Inflammatory macrophage treated with lipopolysaccharide for 4 hours (primary cell): ENCODE measurements at places on chromosomes 16 and 17.

GRCh38 chr17:65015855-65016254, 40.7 kb downstream of the GNA13 start:
- no peak for DNase-seq

DNA sequence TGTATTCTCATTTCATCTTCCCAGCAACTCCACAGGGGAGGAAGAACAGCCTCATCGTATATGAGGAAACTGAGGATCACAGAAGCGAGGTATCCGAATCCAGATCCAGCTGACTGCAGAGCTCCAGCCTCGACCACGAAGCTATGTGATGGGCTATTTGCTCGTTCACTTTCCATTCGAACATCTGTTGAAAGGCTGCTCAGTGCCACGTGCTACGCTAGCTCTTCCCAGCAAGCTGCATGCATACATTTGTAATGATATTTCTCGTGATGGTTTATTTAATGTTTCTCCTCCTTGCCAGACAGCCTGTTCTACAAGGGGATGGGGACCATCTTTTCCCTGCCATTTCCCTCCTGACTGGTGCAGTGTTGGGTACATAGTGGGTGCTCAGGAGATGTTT, 48.4 kb upstream of the RCVRN start:
- no peak for DNase-seq

GRCh38 chr17:48595278-48595999, 1.9 kb upstream of the HOXB5 start:
- no peak for DNase-seq

DNA sequence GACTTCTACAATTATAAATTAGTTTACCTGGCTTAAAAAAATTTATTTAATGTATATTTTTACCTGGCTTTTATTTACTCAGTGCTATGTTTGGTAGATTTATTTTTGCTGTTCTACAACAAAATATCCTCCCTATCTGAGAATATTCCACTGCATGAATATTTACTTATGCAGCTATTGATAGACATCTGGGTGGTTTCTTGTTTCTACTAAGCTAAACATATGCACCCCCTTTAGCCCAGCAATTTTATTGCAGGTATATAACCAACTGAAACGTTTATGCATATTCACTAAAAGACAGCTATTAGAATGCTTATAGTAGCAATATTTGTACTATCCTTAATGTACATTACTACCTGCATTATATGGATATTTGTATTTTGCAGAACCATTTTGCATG, 187.7 kb upstream of the CPHXL start:
- DNase-seq: no peak

GRCh38 chr17:68458260-68459036, 1.2 kb upstream of the WIPI1 start:
- DNase-seq: no peak

DNA sequence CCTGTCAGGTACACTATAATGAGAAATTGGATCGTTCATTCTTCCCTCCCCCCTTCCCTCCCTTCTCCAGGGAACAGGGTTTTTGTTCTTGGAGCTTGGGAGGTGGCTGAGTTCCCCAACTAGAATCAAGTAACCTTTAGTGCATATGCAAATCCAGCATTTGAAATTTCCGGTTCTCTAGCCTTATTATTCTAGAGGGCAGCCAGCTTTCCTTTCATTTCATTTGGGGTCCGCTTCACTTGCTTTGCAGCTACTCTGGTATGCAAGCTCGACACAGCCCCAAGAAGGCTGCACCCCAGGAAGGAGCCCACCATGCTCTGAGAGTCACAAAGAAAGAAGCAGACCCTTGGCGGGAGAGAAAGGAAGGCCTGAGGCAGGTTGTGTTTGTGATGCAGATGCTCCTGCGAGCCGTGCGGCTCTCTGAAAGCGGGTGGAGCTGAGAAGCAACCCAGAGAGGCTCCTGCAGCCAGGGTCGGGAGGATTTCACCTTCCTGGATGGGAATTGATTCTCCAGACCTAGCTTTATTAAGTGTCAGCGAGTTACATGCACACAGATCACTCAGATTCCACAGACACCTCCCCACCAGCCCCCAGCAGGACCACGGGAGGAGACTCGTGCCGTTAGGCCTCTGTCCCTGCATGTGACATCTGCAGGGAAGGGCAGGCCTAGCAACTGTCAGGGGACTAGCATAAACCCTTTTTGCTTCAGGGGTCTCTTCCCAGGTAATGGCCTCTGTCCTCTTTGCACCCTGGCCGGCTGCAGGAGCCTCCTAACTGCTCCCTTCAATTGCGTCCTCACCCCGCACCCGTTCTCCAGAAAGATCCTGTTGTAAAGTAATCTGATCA, 34.5 kb downstream of the PMM2 start:
- no peak for DNase-seq

DNA sequence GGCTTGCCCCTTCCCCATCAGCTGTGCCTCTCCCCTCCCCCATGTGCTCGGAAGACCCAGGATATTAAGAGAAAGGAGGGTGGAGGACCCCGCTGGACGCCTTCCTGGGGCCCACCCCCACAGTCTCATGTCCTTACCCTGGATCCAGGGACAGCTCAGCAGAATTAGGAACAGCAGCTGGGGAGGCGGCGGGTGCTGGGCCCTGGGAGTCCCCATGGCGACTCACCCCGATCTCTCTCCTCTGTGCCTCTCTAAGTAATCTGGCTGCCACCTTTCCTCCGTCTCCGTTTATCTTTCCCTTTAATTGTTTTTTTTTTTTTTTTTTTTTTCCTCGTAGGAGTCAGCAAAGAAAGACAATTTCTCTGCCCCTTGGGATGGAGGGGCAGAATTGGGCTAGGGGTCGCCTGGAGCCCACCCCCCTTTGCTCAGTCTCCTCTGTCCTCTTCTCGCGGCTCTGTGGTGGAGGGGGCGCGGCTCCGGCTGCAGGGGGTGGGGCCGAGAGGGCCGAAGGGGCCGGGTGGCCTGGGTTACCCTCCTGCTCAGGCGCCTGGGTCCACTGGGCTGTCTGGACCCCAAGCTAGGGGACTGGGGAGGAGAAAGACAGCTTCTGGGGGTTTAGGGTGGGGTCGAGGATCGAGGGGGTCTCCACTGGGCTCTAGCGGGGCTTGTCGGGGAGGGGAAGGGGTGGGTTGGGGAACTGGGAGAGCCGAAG, 390 bp downstream of the SEZ6L2 start:
- no peak for DNase-seq

- DNase-seq: no peak
These were observed 333.6 kb upstream of the TBX2 start for GRCh38 chr17:61066062-61066461.

DNA sequence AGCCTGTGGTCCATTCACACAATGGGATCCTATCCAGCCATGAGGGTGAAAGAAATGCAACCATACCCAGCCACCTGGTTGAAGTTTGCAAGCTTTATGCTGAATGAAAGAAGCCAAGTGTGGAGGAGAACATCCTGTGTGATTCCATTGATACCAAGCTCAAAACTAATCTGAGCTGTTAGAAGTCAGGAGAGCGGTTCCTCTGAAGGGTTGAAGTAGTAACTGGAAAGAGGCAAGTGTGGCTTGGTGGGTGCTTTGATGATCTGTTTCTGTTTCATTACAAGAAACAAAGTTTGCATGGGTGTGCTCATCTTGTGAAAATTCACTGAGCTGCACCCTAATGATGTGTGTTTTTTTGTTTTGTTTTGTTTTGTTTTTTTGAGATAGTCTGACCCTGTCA, 99.4 kb downstream of the SALL1 start:
- DNase-seq: no peak

DNA sequence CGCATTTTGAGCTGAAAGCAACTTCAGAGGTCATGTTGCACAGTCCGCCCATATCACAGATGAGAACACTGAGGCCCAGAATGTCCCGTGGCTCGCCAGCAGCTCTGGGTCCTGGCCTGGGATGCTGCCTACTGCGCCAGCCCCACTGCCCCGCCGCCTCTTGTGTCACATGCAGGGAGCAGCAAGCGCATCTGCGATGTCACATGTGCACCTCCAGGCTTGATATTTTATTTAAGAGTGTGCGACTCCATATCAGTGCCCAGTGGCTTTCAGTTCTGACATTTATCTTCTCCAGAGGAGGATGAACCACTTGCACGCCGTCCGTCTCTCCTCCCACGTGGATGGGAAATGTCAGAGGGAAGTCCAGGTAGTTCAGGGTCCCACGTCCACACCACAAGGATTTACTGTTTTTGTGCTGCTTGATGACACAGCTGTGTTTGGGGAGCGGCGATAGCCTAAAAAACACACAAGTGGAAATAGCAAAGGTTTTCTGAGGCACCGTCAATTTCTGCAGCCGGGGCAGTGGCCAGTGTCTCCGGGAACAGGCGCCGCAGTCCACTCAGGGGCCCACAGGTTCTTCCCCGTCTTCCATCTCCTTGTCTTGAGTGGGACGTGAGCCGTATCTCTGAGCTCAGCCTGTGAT, 7.0 kb upstream of the RBFOX3 start:
- no peak for DNase-seq

GRCh38 chr17:76909971-76910760, 42.0 kb downstream of the MGAT5B start:
- DNase-seq: no peak

GRCh38 chr16:8949536-8950418, 13.9 kb downstream of the USP7 start:
- no peak for DNase-seq

DNA sequence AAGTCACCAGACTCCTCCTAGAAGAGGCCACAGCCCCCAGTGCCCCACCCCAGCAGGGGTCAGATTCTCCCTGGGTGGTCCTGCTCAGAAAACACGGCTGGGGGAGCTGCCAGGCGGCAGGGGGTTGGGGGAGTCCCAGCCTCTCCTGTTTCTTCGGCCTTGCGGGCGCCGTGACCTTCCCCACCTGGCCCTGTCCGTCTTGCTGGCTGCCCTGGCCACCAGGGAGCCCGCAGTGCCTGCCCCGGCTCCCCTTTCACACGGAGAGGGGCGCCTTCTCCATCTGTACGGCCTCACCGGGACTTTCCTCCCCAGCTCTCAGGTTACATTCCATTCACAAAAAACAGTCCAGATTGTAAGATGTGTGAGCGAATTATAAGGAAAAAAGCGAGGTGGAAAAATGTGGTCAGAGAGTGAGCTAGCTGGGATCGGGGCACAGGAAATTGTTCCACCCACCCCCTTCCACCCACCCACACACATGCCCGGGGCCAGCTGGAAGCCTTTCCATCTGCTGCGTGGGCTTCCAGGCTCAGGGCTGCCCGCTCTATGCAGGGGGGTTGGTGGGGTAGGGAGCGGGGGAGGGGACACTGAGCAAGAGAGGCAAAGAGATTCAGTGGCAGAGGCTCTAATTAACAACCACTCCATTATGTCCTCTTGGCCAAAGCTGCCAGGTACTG, 14.6 kb upstream of the CIBAR2 start:
- peak; percentile 16 for DNase-seq

- no peak for DNase-seq
These were observed 902 bp downstream of the GHDC start for GRCh38 chr17:42193216-42193968.

DNA sequence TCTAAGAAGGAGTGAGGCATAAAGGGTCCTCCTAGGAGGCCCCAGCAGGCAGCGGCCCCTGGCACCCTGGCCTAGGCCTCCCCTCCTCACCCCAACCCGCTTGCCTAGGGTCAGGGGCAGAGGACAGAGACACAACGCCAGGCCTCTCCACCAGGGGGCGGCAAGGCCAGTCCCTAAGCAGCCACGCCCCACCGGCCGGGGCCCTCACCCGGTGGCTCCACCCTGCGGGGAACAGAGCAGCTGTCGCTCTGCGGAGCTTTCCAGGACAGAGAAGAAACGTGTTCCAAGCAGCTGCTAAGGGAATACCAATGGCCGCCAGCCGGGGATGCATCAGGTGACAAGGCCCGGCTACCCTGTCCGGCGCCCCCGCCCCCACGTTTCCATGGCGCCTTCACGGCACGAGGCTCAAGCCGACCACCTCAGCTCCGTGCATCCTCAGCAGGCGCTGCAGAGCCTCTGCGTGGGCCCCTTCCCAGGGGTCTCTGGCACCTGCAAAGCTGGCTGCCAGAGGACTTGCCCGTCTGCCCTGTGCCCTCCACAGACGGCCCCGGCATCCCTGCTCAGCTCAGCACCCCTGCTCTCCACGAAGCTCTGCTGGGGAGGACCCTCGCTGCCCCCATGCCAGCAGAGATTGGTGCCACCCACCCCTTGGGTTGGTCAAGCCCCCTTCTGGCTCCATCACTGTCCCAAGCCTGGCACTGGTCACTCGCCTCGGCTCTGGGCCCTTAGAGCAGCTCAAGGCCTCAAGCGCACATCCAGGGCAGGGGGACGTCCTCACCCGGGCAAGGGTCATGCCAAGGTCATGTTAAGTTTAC, 5.6 kb downstream of the ZNF598 start:
- DNase-seq: peak; percentile 91

DNA sequence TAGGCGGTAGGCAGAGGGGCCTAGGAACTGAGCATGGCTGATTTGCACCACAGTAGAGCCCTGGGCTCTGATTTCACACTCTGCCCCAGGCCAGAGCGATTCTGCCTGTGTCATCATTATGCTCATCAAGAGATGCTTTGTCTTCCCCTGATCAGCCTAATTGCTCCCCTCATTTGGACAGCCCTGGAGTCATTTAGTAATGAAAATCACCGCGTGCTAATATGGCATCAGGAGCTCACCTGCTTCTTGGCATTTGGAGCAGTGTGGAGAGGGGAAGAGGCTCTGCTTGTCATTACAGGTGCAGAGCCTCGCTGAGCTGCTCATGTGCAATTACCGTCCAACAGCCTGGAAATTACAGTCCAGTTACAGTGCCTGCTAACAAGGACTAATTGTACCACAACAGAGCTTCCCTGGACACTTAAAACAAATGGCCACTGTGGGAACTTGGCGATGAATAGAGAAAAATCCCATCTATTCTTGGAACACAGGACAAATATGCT, 157.1 kb upstream of the WSCD1 start:
- DNase-seq: no peak

- peak; percentile 48 for DNase-seq
These were observed 1.2 kb upstream of the CBX4 start for GRCh38 chr17:79840269-79840988.

GRCh38 chr16:49017501-49017900, 264.1 kb downstream of the CBLN1 start:
- DNase-seq: no peak

DNA sequence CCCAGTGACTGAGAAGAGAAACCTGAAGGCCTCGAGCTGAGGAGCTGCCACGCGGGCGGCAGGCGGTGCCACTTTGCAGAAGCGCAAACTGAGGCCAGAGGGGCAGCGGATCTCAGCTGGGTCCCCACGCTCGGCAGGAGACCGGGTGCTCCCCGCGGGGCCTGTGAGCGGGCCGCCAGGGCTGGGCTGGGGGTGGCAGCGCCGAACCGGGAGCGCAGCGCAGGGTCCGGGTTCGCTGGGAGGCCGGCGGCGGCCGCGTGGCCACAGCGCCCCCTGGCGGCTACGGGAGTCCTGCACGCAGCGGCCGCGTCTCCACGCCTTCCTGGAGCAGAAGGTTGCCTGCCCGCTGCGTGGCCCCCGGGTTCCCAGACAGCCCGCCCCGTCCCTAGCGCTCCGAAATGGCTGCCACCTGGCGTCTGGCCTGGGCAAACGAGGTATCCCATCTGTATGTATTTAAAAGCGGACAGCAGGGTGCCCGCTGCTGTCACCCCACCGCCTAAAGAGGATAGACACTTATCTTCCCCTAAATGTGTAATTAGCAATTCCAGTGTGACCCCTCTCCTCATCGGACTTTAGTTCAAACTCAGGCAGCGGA, 96.1 kb upstream of the CDH5 start:
- DNase-seq: peak; percentile 37
